ENCODE measurements at places on chromosomes 11 and 22.

DNA sequence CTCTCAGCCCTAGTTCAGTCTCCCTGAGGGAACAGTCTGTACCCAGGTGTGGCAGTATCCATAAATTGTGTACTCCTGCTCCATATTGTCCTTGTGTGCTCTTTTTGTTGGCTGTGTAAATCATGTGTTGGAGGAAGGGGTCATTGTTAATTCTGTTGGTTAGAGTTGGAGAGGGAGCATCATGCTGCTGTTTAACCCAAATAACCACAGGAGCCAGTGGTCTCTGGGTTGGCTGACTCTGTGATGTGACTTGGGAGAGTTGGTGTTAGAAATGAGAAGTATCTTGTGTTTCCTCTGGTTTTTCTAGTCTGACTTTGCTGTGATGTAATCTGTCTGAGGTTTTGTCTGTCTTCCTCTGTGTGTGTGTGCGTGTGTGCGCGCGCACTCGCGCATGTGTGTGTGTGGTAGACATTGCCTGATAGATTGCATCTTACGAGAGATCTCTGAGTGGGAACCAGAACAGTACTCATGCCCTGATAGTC lies 30.5 kb downstream of the CTNND1 start:
- DNase-seq = peak; percentile 93

GRCh38 chr22:41775976-41776375 lies 24.5 kb upstream of the CCDC134 start:
- no peak for DNase-seq

GRCh38 chr11:25793637-25794036 lies 538.3 kb upstream of the ANO3 start:
- DNase-seq = no peak

- DNase-seq = no peak
Measured at GRCh38 chr22:42907404-42908373, 50.6 kb upstream of the ARFGAP3 start.

GRCh38 chr11:113373306-113373705 lies 14.3 kb upstream of the ANKK1 start:
- DNase-seq = no peak

DNA sequence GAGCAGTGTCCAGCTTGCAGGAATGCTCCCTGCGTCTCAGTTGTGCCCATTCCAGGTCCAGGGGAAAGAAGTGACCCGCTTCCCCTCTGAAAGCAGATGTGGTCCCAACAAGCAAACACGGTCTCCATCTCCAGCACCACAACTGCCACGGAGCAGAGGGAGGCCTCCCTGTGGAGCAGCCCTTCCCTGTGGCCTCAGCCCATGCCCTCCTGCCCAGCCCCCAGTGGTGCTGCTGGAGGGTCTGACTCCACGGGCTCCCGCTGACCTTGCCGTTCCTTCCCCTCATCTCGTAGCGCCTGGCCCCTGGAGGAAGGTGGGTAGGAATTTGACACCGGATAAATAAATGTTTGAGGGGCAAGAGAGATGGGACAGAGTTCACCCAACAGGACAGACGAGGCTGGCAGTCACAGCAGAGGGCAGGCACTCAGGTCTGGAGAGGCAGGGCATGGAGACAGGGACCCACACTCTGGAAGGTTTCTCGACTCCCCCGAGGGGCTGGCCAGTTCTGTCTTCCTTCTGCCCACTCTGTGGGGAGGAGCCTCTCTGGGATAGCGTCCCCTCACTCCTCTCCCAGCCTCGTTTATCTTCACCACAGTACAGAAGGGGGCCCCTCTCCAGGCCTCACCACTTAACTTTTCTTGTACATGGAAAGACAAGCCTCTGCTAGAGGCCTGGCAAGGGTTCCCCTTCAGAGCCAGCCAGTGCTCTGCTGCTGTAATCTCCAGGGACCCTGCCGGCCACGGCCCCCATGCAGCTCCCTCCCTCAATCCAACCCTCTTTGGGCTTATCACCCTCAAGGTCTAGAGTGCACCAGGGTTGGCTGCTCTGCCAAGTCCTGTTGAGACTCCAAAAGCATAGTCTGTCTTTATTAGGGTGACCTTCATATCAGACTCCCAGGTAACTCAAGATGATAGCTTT lies 7.5 kb upstream of the ST3GAL4 start:
- no peak for DNase-seq

- no peak for DNase-seq
Measured at GRCh38 chr11:106466521-106467080, 389.1 kb downstream of the AASDHPPT start.

GRCh38 chr11:1485504-1485885 lies 1.1 kb downstream of the MOB2 start:
- no peak for DNase-seq

DNA sequence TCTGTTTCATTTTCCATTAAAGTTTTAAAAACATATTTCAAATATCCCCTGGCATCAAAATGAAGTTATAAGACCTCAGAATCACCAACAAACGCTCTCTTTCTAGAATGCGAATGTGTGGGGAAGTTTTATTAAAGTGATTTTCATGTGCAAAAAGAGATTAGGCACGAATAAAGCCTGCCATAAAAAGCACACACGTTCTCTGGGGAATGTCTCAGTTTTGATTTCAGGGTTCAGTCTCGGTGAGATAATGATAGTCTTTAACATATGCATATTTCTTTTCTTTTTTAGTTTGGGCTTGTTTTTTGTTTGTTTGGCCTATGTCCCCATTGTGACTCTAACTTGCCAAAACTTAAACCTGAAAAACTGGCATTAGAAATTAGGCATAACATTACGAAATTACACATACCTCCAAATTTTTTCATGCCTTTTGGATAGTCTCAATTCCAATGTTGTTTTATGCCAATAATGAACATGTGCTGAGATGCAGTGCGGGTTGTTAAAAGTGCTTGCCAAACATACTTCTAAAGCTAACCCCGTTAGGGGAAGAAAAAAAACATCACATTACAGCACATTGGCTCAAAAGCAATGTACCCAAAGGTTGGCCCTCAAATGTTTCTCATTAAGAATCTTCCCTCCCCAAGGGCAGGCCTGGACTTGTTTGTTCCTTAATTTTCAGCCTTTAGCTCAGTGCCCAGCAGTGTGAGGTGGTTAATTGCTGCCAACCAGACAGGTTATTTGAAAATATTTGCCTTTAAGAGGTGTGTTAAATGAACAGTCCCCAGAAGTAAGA lies 33.2 kb upstream of the FBLN1 start:
- DNase-seq = no peak

- no peak for DNase-seq
Measured at GRCh38 chr11:10803676-10804075, 5.0 kb downstream of the EIF4G2 start.

DNA sequence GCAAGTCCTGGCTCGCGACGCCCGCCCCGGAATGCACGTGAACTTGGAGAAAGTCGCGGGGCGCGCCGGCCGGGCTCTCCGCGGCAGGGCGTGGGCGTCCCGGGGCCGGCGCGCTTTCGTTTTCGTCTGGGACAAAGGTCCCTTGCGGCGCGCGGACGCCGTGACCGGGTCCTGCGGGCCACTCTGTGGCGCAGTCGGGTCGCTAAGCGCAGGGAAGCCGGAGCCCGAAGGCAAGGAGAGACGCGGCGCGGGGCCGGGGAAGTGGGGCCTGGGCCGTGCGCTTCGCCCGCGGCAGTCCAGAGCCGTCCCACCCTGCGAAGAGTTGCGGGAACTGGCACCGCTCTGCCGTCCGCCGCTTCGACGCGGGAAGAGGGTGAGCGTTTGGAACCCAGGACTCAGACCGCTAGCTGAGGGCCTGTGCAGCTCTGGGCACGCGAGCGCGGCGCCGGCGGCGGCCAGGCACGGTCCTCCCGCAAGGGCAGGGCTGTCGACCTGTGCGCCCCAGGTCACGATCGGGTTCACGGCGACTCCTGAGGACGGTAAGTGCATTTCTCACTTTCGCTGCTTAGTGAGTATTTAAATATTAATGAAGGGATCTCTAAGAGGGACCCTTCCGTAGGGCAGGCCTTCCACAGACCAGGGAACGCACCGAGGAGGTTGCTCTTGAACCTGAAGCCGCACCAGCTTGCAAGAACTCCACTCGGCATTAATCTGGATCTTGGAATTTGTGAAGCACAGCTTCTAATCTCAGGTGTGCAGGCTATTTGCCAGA lies 78.0 kb upstream of the PPARA start:
- DNase-seq = no peak

DNA sequence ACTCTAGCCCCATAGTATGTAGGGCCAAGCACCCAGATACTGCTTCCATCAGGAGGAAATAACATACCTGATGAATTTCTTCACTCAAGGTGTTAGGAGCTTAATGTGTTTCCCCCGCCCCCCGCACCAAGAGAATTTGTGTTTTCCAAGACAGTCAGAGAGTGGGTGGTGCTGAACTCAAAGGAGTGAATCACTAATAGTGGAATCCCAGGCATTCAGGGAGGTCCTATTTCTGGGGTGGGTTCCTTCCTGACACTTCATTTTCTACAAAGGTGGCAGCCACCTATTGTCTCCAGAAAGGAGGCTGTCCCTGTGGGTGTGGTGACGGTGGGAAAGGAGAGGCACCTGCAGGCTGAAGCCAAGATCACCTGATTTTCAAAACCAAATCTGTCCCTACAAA lies 50.8 kb upstream of the ELF5 start:
- no peak for DNase-seq

DNA sequence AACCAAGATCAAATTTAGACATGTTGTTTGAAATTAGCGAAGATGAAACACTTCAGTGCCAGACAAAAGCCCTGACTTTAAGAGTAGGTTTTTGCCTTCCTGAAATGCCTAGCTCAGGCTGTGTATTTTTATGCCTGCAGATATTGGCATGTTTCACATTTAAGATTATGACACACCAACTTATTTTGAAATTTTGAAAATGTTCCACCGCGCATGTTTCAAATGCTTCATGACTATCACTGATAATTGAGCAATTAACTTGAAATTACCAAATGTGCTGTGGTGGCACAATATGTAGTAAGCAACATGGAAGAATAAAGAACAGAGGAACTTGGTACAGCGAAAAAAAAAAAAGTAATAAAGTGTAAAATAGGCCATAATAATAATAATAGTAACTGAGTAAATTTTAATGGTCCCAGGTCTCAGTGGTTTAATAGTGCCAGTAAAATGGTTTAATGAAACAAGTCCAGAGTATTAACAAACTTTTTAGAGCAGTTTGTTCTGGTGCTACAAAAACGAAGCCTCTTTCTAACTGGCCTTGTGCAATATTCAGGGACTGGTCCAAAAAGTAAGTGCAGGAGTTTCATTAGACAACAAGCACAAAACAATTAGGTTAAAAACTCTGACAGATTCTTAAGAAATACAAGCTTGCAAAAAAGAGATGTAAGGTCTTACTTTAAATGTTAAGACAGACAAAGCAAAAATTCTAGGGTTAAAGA lies 112.5 kb upstream of the SOX6 start:
- DNase-seq = no peak

DNA sequence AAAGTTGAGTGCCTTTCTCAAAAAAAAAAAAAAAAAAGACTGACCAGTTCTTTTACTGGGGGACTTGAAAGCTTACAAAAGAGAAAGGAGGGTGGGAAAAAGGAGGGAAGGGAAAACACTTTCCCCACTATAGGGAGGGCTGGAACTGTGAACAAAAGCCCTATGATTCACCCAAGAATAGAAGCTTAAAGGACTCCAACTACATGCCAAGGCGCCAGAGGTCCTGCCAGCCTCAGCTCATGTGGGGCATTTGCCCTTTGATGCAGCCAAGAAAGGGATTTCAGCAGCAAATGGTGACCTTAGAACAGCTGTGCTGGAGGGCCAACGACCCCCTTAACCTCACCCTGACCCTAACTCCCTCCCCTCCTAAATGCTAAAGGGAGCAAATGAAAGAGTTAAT lies 160.0 kb downstream of the NTM start:
- DNase-seq = no peak

DNA sequence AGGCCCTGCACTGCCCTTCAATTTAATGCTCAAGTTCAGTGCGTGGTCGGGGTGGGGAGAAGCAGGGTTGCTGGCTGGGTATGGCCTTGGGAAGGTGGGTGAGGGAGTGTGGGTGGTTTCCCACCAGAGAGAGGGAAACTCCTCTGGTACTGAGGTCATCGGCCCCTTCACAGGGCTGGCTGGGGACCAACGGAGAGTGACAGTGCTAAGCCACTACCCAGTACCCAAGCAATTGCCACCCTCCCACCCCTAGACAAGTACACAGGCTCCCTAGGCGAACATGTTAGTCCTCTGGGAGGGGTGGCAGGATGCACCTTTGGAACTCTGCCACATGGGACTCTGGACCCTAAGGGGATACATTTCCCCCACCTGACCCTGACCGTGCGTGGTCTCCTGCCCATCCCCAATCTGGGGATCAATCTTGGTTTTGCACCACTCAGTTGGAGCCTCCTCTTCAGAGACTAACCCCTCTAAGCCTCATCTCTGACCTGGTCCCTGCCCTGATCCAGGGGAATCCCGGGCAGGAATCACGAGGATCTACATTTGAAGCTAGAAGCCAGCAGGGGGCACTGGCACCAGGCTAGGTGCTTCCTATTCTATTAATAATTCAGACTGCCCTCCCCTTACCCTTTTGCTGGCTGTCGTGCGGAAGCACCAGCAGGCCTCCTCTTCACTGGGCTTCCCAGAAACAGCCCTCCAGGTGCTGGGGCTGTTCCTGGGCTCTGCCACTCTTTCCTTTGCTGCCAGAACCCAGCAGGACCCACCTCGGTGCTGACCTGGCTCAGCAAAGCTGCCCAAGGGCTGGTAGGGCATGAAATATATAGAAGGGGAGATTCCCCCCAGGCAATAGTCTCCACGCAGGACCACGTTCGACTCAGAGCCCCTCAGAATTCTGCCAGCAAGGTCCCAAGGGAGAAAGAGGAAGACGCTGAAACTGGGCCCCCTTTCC lies 377.7 kb downstream of the TENM4 start:
- no peak for DNase-seq

GRCh38 chr22:29848111-29848510 lies 10.0 kb upstream of the ASCC2 start:
- DNase-seq = no peak

DNA sequence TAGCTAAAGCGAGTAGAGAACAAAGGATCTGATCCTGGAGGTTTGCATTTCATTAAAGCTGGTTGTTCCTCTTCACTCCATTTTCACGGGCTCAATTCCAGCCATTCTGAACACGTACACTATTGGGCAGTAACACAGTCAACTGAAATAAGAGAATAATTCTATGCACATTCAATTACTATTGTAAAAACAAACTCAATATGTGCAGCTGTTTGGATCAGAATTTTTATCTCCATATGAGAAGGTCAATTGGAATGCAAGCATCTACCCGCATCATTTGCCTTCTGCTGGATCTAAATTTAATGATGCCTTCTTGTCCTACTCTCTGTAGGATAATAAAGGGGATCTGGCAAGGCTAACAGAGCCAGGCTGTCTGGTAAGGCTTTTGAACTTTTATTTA lies 562.8 kb upstream of the CCDC179 start:
- no peak for DNase-seq
